NCI-H526 (cell line): ENCODE measurements at places on chromosomes 6 and 20.

GRCh38 chr6:103769431-103769830 lies 1090.3 kb downstream of the HACE1 start:
- DNase-seq, result no peak

DNA sequence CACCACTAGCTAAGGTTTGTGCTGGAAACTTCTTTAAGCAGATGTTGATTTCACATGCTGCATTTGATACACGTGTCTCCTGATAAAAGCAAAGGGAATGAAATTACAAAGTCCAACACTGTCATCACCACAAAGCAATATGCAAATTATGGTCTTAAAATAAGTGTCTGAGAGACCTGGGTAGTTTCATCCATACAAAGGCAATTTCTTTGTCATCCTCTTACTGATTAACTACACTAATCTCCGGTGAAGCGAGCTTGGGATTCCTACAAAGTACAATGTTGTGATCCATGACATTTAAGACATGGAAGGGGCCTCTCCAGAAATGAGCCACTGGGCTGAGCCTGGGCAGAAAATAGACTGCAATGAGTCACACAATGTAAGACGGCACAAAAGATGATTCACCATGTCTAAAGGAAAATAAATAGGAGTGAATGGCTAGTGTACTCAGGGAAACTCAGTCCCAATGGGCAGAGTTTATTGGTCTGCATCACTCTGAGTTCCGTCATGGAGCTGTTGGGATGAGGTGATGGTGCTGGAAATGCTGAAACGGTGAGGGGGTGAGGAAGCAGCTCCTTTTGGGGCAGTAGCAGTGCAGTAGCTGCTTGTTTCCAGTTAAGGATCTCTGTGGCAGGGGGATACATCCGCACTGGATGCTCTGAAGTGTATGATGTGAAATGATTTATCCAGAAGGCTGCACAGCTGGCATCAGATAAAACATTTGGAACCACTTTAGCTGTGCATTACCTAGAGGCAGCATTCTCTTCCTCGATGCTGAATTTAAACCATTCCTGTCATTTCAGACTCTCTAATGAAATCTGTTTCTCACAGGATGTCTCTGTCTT lies 103.3 kb downstream of the IBTK start:
- DNase-seq, result peak; percentile 43

DNA sequence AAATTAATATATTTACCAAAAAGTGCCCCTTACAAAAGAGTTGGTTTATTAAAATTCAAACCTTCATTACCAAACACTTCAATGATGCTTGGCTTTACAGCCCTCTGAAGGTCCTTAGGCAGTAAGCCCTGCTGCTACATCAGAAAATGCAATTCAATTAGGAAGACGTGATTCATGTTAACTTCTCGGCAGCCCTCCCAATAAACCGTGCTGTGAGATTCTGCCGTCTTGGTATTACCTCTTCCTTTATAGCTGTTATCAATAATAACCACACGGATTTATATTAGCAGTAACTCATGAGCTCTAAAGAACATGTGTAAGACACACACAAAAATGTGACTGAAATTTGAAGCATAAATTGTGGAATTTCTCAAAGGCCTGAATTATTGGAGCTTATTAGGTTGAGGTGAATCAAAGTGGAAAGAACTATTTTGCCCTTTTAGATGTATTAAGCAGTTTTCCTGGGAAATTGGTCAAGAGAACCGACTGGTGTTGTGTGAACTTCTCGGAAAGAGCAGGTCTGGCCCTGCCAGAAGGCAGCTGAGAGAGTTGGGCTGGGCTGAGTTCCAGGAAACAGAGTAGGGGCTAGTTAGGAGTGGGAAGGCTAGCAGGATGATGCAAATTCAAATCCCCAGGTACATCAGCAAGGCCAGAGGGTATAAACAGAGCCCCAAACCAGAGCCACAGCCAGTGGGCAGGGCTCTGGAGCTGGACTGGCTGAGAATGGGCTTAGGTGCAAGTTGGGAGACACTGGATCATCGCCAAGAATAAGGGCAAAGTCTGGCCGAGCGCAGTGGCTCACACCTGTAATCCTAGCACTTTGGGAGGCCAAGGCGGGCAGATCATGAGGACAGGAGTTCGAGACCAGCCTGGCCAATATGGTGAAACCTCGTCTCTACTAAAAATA lies 33.1 kb downstream of the FGD2 start:
- DNase-seq, result peak; percentile 63

GRCh38 chr20:59737073-59737666 lies 132.8 kb downstream of the PHACTR3 start:
- DNase-seq, result no peak

- DNase-seq, result no peak
These were observed 1.1 kb upstream of the MYB start for GRCh38 chr6:135179920-135180541.

GRCh38 chr6:27674882-27675281 lies 202.0 kb upstream of the ZNF184 start:
- DNase-seq, result no peak

DNA sequence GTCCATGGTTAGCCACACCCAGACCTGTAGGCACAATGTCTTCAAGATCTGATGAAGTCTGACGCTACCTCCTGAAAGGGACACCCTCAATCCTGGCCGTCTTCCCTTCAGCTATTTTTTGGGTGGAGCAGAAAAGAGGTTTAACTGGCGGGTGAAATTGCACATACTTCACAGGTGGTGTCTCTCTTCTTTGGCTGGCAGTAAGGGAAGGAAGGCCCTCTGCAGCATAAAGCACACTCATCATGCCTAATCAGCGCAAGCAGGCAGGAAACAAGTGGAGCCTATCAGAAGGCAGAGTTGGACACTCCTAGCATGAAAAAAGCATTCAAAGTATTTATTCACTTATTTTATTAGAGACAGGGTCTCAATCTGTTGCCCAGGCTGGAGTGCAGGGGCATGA lies 32.9 kb downstream of the PNLDC1 start:
- DNase-seq, result no peak

GRCh38 chr20:521860-522259 lies 21.7 kb downstream of the CSNK2A1 start:
- DNase-seq, result no peak

DNA sequence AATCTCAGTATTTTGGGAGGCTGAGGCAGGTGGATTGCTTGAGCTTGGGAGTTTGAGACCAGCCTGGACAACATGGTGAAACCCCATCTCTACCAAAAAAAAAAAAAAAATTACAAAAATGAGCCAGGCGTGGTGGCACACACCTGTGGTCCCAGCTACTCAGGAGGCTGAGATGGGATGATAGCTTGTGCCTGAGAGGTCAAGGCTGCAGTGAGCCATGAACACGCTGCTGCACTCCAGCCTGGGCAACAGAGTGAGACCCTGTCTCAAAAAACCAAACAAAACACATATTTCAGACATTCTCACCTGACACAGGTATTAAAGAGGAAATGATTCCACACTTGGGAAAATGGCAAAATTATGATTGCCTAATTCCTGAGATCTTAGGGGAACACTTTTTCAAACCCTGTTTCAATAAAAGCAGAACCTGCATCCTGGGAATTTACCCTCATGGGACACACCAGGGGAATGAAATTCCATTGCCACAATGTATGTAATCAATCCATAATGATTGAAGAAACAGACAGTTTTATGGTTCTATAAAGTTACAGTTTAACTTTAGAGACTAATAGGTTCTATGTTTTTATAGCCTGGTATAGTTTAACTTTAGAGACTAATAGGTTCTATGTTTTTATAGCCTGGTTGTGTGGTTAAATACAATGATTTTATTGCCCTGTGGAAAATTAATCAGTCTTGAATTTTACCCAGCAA lies 29.6 kb upstream of the DNAAF9 start:
- no peak for DNase-seq

- no peak for DNase-seq
These were observed 23.1 kb upstream of the HDGFL1 start for GRCh38 chr6:22546236-22546635.

DNA sequence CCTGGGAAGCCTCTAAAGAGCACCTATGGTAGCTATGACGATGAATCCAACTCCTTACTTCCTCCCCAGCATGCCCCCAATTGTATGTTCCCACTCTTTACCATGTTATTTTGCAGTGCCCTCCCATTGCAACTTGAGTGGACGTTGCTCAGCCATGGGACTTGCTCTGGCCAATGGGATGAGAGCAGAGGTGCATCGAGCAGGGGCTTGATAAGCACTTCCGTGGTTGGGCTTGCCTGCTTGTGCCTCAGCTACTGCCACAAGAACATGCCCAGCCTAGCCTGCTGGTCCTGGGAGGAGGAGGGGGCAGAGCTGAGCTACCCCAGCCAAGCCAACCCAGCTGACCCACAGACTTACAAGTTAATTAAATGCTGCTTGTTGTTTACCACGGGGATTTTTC lies 71.1 kb upstream of the CTNNBL1 start:
- no peak for DNase-seq

GRCh38 chr6:102581378-102582124 lies 1188.0 kb downstream of the GRIK2 start:
- no peak for DNase-seq

- no peak for DNase-seq
These were observed 14.2 kb downstream of the ANKRD66 start for GRCh38 chr6:46760925-46761324.

- no peak for DNase-seq
These were observed 211.6 kb upstream of the THEMIS start for GRCh38 chr6:128112494-128112893.
